ENCODE measurements at places on chromosomes 7 and 10. TPM values are rescaled to one million over a fixed set of nuclear protein-coding genes. Genes with fewer than 3 reads are reported as not detected.

- H3K4me1 ChIP-seq: peaks cover 16% of the 10 kb centered on the region
- H3K4me3 ChIP-seq: no peak overlapping the region
- H3K27ac ChIP-seq: no peak overlapping the region
- peaks cover 3% of the 10 kb centered on the region for H3K27me3 ChIP-seq
- DNase-seq: no peak
- H3K36me3 ChIP-seq: peaks cover 1% of the 10 kb centered on the region
Measured at GRCh38 chr10:44998146-44998631, 2.5 kb upstream of the ZNF22 start.

- H3K36me3 ChIP-seq: no peaks in the 10 kb centered on the region
- DNase-seq: no peak
- peaks cover 27% of the 10 kb centered on the region for H3K4me1 ChIP-seq
- peak overlapping the region; percentile 98 for H3K27ac ChIP-seq
Measured at GRCh38 chr10:119205894-119206602, 1.3 kb upstream of the GRK5 start.

- no peak overlapping the region for H3K27ac ChIP-seq
- peaks cover 12% of the 10 kb centered on the region for H3K4me1 ChIP-seq
Measured at GRCh38 chr10:73471226-73471625, 24.6 kb downstream of the PPP3CB start.

DNA sequence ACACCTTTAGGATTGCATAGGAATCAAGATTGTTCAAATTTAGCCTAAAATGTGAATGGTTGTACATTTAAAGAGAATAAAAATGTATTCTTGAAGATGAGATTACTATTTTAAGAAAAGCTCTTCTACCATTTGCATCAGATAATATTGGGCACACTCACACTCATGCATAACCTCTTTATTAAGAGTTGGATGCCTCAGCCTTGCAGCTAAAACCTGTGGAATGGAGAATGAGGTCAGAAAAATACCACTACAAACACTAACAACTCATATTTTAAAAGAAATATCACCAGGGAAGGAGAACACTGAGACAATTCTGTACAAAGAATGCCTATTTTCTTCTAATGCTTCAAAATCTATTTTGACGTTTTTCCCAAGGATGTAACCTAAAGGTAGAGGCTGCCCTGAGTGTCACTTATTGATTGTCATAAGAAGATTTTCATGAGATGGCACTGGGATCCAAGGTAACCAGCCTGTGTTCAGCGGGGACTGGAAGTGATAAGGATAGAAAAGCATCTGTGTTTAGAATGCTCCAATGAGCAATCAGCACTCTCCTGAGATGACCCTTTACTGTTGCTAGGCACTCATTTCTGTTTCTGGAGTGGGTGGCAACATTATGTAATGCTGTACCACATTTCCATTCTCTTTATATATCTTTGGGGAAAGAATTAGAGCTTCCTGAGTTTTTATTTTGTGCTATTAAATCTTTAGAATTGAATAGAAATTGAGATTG lies 26.6 kb downstream of the REEP3 start:
- no peak overlapping the region for H3K27ac ChIP-seq
- no peak for DNase-seq
- no peak overlapping the region for H3K4me3 ChIP-seq
- H3K4me1 ChIP-seq: peaks cover 12% of the 10 kb centered on the region
- H3K36me3 ChIP-seq: no peaks in the 10 kb centered on the region

DNA sequence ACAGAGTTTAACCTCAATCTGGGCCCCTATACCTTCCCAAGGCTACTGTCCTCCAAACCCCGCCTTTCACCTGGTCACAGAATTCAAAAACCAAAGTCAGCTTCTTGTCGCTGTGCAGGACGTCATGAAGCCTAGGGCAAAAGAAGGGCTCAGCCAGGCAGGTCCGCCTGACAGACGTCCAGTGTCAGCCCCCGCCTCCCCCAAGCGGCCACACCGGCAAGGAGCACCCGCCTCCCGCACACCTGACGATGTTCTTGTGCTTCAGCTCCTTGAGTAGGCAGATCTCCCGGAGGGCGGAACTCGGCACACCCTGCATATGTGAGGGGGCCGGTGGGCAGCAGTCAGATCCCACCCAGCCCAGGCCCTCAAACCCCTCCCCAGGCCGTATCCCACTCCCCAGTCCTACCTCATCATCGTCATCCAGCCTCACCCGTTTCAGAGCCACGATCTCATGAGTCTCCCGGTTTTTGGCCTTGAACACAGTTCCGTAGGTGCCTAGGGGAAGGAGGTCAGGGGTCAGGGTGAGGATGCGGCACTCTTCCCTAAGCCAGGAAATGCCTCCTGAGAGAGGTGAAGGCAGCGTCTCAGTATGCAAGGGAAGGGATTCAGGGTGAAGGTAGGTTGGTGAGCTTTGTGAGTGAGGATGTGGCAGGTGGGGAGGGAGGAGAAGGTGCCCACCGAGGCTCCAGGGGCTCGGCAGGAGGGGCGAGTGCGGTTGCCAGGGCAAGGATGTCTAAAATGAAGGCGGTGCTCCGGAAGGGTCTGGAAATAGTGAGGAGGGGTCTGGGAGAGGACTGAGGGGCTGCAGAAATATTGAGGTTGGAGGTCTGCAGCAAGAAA lies 811 bp downstream of the CDK5 start:
- peak overlapping the region; percentile 97 for H3K4me3 ChIP-seq
- DNase-seq: no peak
- peaks cover 19% of the 10 kb centered on the region for H3K27me3 ChIP-seq

The FAM237B gene
- not detected for polyA plus RNA-seq
